K562 (cell line): ENCODE measurements at places on chromosomes 13 and 19.

DNA sequence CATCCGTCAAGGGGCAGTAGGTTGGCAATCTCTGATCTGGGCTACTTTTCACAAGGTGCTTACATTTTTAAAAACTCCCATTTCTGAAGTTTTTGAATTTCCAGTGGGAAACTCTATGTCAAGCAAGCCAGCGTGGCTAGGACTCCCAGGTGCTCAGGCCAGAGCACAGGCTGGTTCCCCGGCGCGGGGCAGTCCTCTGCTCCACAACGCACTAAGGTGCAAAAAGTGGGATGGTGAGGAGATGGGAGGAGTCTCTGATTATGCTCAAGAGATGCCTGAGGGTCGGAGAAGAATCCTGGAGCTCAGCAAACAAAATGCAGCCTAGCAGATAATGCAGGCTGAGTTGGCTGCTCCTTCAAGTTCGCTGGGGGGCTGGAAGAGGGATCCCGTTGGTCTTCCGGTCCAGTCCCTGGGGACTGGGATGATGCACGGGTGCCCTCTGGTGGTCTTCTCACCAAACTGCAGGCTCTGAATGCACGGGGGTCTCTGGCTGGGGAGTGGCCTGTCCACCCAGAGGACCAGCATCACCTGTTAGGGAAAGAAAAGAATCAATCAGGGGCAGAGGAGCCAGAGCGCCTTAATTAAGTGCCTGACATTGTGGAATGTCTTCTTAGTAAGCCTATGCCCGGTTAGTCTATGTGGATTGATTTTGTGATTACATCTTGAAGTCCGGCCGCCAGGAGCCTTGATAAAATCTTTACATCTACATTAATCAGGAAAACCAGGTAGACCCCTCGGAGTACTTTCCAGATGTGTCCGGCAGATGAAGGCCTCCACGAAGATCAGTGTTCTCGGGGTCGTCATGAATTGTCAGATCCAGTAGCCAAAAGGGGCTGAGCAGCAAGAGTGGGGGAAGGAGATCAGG is 244.4 kb upstream of the MAB21L1 start:
- DNase-seq, result peak; percentile 61

GRCh38 chr13:97577026-97577425 is 143.1 kb downstream of the RAP2A start:
- no peak for DNase-seq

- peak; percentile 73 for DNase-seq
These were observed 27.2 kb downstream of the COMP start for GRCh38 chr19:18763674-18764590.

- no peak for DNase-seq
These were observed 15.7 kb upstream of the SCEL start for GRCh38 chr13:77519808-77520207.
